Activated T-helper 1 cell treated with anti-CD3 and anti-CD28 coated beads, Interleukin-2, amount 50 U/mL, for 16 hours (primary cell): ENCODE measurements at places on chromosomes 5 and 9.

GRCh38 chr5:148984345-148984744, 78.5 kb downstream of the SH3TC2 start:
- no peak for DNase-seq

- DNase-seq: no peak
Observed at GRCh38 chr9:108475813-108476212, 380.0 kb downstream of the ACTL7B start.

DNA sequence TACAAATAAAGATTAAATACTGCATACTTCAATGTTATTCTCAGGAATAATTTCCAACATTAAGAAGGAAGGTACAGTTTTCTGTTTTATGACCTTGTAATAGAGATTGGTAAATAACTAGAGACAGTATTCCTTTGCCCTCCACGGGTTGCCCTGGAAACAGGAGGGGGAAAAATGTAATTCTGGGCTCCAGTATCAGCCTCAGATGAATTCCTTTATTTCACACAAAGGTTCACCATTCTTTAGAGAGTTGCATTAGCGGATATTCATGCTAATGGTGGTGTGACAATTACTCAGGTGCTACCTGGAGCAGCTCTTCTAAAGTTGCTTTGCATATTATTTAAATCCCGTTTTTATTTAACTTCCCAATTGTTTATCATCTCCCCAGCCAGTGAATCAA, 42.6 kb downstream of the CETN3 start:
- DNase-seq: no peak

GRCh38 chr5:81234299-81234698, 1.2 kb downstream of the CKMT2 start:
- DNase-seq: no peak

- no peak for DNase-seq
Observed at GRCh38 chr5:170478306-170478705, 25.5 kb upstream of the KCNIP1 start.

DNA sequence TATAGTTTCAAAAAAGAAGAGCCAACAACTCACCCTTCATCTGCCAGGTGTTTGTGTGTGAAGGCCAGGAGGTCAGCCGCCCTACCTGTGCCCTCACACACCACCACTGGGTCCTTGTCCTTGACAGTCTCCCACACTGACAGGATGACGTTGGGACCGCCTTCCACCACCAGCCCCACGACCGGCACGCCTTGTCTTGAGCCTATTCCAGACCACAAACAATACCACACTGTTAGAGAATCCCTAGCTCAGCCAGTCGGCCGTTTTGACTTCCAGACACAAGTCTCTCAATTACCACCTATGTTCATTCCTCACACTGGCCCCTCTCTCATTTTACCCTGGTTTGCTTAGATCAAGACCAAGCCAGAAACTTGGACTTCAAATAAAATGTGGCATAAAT, 66.1 kb downstream of the TRPM6 start:
- DNase-seq: no peak

- DNase-seq: no peak
Observed at GRCh38 chr9:95107976-95108375, 209.5 kb downstream of the FANCC start.

DNA sequence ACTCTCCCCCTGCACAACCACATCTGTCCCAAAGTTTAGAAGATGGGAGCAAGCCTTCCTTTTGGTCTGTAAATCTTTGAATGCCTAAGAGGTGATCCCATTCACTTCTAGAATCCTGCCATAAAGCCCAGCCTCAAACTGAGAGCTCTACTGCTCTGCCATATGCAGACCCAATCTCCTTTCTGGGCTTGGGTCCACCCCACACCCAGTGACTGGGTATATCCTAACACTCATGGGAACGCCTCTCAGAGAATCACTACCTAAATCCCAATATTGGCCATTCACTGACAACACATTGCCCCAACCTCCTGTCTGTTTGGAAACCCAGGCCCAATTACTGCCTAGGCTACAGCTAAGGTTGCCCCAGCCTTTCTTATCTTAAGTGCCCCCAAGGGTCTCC, 90.7 kb downstream of the MAMDC2 start:
- DNase-seq: no peak

- no peak for DNase-seq
Observed at GRCh38 chr9:133818444-133818843, 80.3 kb upstream of the SARDH start.

GRCh38 chr9:126880226-126880946, 19.9 kb downstream of the ZBTB34 start:
- DNase-seq: no peak

- no peak for DNase-seq
Observed at GRCh38 chr5:152331006-152331405, 74.1 kb downstream of the NMUR2 start.

DNA sequence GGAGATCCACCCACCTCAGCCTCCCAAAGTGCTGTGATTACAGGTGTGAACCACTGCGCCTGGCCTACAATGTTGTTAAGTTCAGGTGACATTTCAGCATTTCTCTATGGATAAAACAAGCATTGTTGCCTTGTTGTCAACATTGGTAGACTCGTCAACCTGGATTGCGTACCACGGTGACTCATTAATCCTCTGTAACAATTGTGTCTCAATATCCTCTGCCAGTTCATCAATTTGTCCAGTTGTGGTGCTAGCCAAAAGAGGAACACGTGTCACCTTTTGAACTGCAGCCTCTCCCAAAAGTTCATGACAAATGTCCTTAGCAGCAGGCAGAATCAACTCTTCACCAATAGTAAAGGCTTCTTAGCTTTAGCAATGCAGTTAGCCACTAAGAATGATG, 46.3 kb upstream of the LARP1 start:
- no peak for DNase-seq

- no peak for DNase-seq
Observed at GRCh38 chr9:6667633-6668280, 22.2 kb upstream of the GLDC start.
